Stimulated activated CD8-positive, alpha-beta memory T cell treated with anti-CD3 and anti-CD28 coated beads, Interleukin-7, amount 100 ng/mL, for 4 hours (primary cell): ENCODE measurements at places on chromosomes 12 and 14.

- no peak for DNase-seq
These were observed 231.0 kb upstream of the ATP2B1 start for GRCh38 chr12:89939522-89940215.

- no peak for DNase-seq
These were observed 541.8 kb upstream of the FBXO33 start for GRCh38 chr14:39974036-39974435.

DNA sequence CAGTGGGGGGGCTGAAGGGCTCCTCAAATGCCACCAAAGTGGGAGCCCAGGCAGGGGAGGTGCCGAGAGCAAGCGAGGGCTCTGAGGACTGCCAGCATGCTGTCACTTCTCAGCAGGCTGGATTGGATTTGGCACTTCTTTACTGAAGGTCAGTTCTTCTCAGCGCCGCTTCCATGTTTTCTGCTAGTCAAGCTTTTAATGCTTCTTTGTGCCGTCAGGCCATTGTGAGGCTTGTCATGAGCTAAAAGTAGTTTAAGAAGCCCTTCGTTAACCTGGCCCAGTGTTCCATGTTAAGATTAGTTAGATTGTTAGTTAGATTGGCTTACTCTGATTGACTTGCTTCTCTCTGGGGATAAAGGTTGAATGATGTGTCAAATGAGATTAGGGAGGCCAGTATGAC lies 13.4 kb downstream of the GABARAPL1 start:
- DNase-seq: no peak

- no peak for DNase-seq
These were observed 69.4 kb upstream of the RHOJ start for GRCh38 chr14:63134801-63135200.

DNA sequence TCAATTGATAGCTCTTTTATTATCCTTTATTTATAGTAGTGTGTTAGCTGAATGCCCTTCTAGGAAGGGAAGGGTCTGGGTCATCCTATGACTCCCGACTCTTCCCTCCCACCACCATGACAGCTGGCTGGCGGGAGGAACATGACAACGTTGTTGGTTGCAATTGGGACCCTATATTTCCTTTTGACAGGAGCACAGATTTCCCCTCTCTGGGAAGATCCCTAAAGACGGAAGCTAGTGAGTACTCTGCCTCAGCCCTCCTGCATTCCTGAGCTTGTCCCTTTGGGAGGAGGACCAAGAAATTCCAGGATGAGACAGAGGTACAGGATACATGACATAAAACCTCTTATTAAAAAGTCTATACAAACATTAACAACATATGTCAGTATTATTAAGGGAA lies 485.4 kb downstream of the NAV3 start:
- no peak for DNase-seq

GRCh38 chr14:30005114-30005808 lies 77.6 kb upstream of the PRKD1 start:
- no peak for DNase-seq

DNA sequence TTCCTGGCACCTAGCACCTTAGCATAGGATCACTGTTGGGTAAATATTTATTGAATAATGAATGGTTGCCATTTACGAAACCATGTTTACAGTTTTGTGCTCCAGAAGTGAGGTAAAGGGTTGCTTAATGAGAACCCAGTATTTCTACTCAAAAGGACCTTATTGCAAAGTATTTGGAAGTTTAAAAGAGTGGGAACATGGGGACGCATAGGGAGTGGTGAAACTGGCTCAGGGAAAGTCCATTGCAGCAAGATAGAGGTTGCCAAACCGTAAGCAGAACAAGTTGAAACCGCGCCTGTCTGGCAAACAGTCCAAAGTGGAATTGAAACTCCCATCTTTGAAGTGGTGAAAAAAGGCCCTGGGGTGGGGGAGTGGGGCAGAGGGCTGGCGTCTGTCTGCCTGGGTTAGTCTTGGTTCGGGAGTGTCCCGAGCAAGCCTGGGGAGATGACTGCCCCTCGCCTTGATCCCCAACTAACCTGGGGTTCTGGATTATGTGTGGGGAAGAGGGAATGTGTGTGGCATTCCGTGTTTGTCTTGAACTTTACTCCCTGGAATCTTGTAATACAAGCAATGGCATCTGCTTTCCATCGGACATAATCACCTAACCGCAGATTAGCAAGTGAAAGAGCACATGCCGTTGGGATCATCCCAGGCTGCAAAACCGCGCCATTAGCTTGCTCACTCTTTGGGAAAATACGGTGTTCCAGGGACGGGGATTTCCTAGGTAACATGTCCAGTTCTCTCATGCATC lies 7.2 kb downstream of the ALDH2 start:
- no peak for DNase-seq

DNA sequence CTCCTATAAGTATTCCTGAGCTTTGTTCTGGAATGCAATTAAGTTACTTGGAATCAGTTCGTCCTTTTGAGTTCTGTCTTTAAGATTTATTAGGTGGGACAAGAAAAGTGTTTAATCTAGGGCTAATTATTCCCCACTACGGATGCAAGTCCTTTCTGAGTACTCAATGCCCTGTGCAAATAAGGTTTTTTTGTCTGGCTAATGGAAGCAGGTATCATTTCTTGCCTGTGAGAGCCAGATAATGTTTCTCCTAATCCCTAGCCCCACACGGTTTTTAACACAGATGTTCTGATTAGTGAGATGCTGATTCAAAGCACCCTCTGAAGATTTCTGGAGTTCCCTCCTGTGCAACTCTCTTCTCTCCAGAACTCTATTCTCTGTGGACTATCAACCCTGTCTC lies 296.6 kb upstream of the PRICKLE1 start:
- no peak for DNase-seq

DNA sequence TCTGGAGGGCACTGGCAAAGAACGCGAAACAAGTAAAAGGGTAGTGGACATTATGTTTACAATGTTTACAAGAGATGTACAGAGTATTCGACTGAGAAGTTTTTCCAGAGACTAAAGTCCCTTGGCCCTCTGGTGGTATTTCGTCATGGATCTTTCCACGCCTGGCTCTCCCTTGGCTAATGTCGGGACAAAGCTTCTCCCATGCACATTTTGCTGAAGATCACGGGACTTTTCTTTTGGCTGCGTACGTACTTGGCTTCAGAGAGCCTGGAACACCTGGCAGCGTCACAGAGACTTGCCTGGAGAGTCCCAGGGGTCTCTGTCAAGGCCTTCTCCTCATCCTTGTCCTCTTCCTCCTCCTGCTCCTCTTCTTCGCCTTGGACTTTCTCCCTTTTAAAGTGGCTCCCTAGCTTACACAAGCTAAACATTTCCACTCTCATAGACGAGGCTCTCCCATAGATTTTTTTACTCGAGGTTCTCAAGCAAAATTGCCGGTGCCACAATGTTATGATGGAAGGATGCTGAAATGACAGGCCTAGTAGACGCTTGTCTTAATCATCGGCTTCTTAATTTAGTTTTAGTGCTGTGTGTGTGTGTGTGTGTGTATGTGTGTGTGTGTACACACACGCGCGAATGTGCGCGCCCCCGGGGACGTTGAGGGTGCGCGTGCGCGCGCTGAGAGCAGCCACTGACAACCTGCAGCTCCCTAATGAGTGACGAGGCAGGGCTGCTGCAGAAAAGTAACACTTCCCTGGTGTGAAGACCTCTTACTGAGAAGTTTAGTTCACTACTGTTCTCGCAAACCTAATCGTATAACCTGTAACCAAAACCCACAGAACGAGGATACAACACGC lies 4.9 kb upstream of the FOXG1 start:
- DNase-seq: no peak

GRCh38 chr12:28456934-28457710 lies 266.9 kb downstream of the CCDC91 start:
- no peak for DNase-seq

DNA sequence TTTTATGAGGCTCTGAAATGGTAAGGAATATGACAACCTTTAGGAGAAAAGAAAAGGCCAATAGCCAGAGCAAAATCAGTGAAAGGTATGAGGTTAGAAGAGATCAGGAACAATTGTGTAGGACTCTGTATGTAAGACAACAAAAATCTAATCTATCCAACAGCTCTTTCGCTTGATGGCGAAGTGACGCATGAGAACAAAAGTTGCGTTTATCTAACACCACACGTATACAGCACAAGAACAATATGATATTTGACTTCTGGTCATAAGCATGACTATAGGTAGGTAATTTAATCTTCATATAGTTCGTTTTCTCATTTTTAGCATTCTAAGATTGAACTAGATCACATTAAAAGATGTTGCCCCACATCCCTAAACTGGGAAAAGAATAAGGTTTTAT lies 1.5 kb downstream of the CLECL1 start:
- DNase-seq: no peak

DNA sequence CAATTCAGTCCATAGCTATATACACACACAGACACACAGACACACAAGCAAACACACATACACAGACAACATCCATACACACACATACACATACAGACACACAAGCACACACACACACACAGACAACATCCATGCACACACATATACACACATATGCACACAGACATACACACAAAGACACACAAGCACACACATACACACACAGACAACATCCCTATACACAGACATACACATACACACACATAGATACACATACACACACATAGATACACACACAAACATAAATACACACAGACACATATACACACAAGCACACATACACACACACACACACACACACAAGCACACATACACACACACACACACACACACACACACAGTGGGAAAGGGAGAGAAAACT lies 254.8 kb downstream of the VRK1 start:
- DNase-seq: no peak

GRCh38 chr14:75315144-75315543 lies 36.5 kb downstream of the FOS start:
- no peak for DNase-seq

GRCh38 chr12:1481326-1481725 lies 113.1 kb downstream of the FBXL14 start:
- DNase-seq: no peak

GRCh38 chr12:90460681-90461080 lies 494.3 kb downstream of the CCER1 start:
- no peak for DNase-seq

DNA sequence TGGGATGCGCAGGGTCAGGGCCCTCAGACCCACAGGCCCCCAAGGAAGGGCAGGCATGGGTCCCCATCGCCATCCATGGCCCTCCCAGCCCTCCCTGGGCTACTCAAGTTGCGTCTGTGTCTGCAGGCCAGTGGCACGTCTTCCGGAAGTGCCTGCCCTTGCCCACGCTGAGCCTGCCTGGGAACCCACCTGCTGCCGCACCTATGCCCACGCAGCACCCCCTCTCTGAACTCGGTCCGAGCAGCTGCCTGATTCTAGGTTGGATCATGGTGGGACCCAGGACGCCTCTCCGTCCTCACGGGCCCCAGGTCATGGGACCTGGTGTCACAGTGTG lies 182.8 kb downstream of the ADGRD1 start:
- DNase-seq: no peak

GRCh38 chr12:102326982-102327381 lies 129.3 kb upstream of the PMCH start:
- DNase-seq: no peak

GRCh38 chr12:2475984-2476383 lies 318.8 kb upstream of the FKBP4 start:
- DNase-seq: no peak

DNA sequence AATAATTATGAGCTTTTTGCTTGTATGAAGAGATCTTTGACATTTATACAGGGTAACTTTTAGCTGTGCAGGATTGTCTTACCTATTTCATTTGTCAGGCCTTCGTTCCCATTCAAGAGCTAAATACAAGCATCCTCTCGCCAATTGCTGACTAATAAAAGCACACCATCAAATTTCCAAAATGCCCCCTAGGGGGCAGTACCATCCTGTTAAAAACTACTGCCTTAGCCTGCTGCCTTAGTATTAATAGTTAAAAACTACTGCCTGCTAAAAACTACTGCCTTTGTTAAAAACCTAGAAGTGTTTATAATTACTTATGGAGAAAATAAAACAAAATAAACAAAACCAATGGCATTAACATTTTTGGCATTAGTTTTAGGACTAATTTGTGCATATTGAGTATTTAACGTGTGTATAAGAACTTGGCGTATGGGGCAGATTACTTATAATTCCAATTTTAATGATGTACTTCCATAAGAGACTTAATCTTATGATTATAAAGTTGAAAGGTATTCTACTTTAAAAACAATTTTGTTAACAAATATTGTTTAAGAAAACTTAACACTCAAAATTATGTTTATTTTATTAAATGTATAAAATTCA lies 3.0 kb upstream of the IFI27L2 start:
- peak; percentile 40 for DNase-seq

- DNase-seq: no peak
These were observed 250.9 kb downstream of the PDZRN4 start for GRCh38 chr12:41438854-41439541.

GRCh38 chr12:101501410-101501995 lies 26.4 kb downstream of the SPIC start:
- no peak for DNase-seq

DNA sequence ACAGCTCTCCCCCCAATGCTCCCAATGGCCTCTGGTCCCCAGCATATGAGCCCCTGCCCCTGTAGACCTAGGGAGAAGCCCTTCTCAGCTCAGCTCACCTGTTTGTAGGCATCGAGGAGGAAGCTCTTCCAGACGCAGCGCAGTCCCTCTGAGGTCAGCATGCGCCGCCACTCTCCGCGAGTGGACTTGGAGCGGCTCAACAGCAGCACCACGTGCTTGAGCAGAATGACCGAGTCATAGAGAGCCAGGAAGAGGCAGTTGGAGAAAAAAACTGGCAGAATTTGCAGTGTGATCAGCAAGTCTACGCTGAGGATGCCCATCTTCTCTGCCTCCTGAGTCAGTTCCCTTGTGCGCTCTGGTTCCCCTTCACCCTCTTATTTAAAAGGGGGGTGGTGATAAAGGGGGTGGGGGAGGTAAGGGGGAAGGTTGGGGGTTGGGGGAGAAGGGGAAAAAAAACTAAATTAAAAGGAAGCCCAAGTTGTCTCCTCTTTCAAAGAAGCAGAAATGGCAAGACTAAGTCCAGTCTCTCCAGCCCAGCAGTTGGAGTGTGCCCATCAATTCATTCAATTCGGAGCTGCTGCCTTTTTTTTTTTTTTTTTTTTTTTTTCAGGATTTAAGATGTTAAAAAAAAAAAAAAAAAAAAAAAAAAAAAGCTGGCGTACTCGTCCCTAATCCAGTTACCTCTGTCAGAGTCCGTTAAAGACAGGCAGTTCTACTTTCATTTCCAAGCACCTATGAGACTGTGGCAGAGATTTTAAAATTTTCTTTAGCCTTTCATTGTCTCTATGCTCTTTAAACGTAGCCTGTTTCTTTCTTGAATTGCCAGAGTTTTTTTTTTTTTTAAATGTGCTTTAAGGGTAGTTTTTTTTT lies at the start of gene DIO2:
Gene DIO2 (minus strand): TSS at position 352 of the 870 bp plus-strand sequence. CDS start 32 bp downstream, at position 320.
- DNase-seq: no peak

DNA sequence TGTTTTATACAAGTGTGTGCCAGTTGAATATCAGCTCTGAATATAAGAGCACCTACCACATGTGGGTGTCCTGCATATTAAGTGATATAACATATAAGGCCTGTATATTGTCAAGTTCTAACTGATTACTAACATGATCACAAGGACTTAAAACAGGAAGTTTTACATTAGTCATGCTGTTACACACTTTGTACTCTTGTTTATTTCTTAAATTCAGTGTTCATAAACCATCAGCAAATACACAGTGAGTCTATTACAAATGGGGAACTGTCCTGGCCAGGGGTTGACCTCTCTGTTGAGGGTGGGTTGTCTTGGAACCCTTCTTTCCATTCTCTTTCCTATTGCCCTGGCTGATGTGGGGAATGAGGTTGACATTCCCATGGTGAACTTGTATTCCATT lies 19.1 kb downstream of the HELB start:
- DNase-seq: no peak

- DNase-seq: no peak
These were observed 466.3 kb upstream of the ATP2B1 start for GRCh38 chr12:90174956-90175355.
